GM19239 (cell line): ENCODE measurements at places on chromosomes 4 and X.
A peak's percentile ranks its signal among the peaks of the same experiment; 100 is the strongest.

DNA sequence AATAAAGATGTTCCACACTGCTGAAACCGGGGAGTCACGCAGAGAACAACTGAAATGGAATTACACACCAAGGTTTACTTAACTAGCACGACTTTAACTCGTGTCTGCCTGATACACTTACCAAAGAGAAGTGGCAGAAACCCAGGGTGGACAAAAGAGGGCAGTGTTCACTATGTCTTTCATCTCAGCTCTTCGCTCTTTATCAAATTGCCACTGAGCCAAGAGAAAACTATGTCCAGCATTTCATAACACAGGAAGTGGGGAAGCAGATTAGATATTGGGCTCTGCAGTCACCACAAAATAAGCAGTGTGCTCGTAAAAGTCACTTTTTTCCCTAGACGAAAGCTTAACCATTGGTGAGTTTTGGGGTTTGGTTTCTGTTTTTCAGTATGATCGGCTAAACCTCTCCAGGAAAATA, 155.7 kb downstream of the CHIC2 start:
- DNase-seq: peak; percentile 6

DNA sequence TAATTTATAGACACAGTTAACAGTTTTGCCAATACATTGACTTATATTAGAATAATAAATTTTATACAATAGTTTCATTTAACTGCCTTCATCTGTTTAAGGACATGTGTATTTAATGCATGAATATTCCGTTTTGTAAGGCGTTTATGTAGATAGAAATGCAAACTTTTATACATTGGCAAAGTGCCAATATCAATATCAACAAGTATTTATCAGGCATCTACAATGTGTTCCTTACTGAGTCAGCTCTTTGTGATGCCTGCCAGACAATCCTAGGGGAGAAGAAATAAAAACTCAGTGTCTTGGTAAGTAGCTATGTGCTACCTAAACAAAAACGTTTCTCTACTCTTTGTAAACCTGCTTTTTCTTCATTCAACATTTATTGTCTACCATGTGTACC, 1142.2 kb downstream of the C4orf33 start:
- DNase-seq: no peak

GRCh38 chr4:113440371-113440770, 321.2 kb downstream of the CAMK2D start:
- DNase-seq: no peak

GRCh38 chrX:1502853-1503252, 34.1 kb downstream of the P2RY8 start:
- DNase-seq: no peak

DNA sequence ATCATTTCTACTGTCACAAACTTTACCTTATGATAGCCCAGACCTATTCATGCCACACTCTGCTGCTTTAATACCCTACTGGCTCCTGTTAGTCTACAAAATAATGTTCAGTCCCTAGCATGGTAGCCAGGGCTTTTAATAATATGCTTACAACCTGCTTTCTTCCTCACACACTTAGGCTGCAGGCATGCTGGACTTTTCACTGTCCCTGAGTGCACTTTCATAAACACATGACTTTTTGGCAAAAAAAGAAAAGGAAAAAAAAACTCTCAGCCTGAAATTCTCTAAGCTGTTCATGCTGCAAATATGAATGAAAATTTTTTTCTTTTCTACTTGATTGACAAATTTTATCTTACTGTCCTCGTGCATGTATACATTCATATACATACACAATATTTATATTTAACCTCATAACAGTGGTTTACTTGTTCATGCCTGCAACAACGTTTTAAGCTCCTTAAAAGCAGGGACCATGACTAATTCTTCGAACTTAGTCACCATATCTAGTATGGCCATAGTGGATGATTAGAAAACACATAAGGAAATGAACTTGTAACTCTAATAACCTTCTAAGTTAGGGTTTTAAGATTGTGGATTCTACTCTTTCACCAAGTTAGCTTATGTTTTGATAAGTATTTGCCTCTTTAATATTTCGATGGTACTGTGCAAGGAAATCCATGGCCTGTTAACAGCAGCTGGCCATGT, 229.5 kb downstream of the SPCS3 start:
- DNase-seq: no peak

DNA sequence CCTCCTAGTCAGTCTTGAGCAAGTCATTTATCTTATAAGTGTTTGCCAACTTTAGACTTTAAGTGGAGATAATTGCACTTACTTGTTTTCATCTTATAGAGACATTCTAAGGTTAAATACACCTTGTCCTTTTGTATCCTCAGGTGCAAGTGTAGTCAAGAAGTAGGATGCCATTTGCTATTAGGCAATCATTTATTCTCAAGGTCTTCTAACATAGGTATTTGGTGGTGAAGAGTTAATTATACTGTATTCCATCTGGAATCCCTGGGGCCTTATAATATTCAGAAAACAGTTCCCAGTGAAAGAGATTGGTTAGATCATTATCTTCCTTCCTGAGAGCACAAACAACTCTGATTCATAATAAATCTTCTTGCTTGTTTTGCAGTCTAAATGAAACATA, 23.7 kb downstream of the SULT1E1 start:
- no peak for DNase-seq

- no peak for DNase-seq
Observed at GRCh38 chr4:101953949-101954348, 163.4 kb downstream of the BANK1 start.

DNA sequence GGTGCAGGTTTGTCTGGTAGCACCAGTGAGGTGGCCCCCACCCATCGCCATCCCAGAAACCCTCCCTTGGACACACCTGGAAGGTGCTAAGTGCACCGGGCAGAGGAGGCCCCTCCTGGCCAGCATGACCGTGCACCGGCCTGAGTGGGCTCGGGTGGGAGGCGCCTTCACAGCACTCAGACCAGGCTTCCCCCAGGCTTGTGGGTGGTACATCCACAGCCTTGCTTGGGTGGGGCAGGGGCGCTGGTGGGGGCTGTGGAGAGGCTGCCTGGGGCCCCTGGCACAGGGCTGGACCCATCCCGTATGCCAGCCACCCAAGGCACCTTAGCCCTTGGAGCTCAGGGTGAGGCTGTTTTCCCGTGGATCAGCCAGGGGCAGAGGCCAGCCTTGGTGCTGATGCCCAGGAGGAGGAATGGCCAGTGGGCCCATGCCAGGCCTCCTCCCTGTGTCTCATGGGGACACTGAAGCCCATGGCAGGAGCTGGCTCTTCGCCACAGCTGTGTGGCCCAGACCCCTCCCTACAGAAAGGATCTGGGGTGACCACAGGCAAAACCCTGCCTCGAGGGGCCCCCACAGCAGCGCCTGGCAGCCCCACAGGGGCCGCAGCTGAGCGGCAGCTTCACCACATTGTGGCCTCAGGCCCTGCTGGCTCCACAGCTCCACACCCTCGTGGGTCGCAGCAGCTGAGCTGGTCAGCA, 21.4 kb downstream of the NKX1-1 start:
- no peak for DNase-seq

DNA sequence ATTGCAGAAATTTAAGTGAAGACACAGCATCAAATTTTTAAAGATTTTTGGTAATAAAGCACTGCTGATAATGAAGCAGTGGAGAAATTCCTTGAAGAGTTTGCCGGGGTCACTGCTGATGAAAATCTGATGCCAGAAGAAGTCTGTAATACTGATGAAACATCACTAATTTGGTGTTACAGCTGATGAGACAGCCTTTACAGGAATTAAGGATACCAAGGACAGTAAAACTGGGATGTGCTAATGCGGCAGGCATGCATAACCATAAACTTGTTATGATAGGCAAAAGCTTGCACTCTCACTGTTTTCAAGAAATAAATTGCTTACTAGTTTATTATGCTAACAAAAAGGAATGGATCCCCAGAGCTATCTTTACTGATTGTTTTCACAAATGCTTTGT, 52.9 kb upstream of the VEGFC start:
- no peak for DNase-seq

GRCh38 chrX:52216541-52216940, 31.9 kb downstream of the MAGED4 start:
- DNase-seq: no peak

DNA sequence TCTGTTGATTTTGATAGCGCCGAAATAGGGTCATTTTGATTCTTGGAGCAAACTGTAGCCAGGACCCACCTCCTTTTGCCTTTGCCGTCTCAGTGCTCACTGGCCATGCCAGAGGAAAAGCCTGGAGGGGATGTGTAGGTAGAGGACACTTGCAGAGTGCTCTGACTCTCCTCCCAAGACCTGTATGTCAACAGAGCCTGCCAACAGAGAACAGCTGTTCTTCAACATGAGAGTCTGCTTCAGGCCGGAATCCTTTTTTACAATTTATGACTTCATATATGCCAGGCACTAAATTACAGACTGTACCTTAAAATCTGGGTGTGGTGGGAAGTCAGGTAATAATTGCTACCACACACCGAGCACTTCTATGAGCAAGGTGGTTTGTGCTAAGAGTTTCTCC, 94.2 kb downstream of the KDR start:
- DNase-seq: no peak

GRCh38 chr4:171348090-171348489, 465.1 kb upstream of the GALNTL6 start:
- no peak for DNase-seq

- DNase-seq: no peak
Observed at GRCh38 chr4:158541506-158541905, 19.8 kb downstream of the RXFP1 start.

DNA sequence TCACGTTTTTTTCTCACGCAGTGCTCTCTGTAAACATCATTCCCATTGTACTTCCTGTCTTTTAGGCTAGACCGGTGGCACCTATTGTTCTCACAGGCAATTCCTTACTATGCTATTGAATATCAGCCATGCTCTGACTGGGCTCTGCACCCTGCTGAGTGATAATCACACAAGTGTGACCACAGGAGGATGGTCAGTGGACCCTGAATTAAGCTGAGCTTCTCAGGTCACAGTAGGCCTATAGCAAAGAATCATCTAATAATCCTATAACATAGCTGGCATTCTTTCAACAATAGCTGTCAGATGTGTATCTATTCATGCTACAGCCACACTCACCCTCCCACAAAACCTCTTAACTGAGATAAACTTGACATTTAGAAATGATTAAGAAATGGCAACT, 2399.8 kb upstream of the TENM3 start:
- no peak for DNase-seq

DNA sequence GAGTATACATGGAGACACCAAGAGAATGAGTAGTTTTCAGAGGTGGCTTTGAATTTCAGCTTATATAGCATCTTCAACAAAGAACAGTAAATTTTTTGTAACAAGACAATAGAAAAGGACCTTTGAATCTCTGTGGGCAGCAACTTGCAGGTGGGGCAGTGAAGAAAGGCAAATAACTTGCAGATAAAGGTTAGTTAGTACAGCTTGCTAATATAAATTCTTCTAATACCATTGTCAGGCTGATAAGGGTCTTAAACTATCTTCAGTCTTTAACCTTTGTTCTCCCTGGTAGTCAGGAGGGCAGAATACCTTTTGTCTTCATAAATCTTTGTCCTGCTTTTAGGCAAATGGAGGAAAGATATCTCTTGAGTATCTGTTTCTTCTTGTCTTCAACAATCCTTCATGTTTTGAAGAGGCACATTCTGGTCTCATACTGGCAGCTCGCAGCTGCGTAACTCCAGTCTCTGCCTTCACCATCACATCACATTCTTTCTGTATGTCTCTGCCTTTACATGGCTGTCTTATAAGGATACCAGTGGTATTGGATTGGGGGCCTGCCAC, 16.0 kb downstream of the ANXA3 start:
- no peak for DNase-seq

GRCh38 chr4:109730619-109731545, 1.0 kb upstream of the PLA2G12A start:
- no peak for DNase-seq

- no peak for DNase-seq
Observed at GRCh38 chr4:26583538-26583864, 383 bp upstream of the TBC1D19 start.
